ENCODE measurements at places on chromosomes 3 and 15. TPM values are rescaled to one million over a fixed set of nuclear protein-coding genes. Genes with fewer than 3 reads are reported as not detected.

Gene PLA2G4F
- 0.91 TPM for polyA plus RNA-seq

Gene SLC27A2
- polyA plus RNA-seq, result 0.10 TPM

Gene GOLGA8J
- not detected for polyA plus RNA-seq

Gene TM6SF1
- 0.16 TPM for polyA plus RNA-seq

Gene MNS1
- 1.8 TPM for polyA plus RNA-seq

Gene SETD2
- polyA plus RNA-seq, result 6.7 TPM

Gene ECE2
- polyA plus RNA-seq, result not detected

Gene HMCES
- 92.1 TPM for polyA plus RNA-seq

Gene SERPINI2
- not detected for polyA plus RNA-seq

Gene LZTFL1
- polyA plus RNA-seq, result 6.6 TPM

Gene TEX264
- 77.2 TPM for polyA plus RNA-seq

Gene RBP2
- not detected for polyA plus RNA-seq

Gene CD200
- polyA plus RNA-seq, result 0.12 TPM

Gene TMEM40
- polyA plus RNA-seq, result 419 TPM

Gene CLRN1
- polyA plus RNA-seq, result not detected

Gene GPR176
- polyA plus RNA-seq, result 18.3 TPM

Gene MGLL
- polyA plus RNA-seq, result 37.9 TPM

Gene MCF2L2
- 0.08 TPM for polyA plus RNA-seq

Gene IQCF5
- polyA plus RNA-seq, result not detected

Gene CD96
- polyA plus RNA-seq, result 0.07 TPM

Gene ANKUB1
- polyA plus RNA-seq, result 0.48 TPM

Gene IMPG2
- 0.01 TPM for polyA plus RNA-seq

Gene SLC12A1
- polyA plus RNA-seq, result not detected

Gene SI
- polyA plus RNA-seq, result not detected

Gene FGF7
- polyA plus RNA-seq, result not detected

Gene COL6A5
- polyA plus RNA-seq, result not detected

Gene POPDC2
- 0.40 TPM for polyA plus RNA-seq

Gene SYNM
- polyA plus RNA-seq, result 0.28 TPM

Gene PARP15
- 0.09 TPM for polyA plus RNA-seq

Gene STIMATE
- 16.3 TPM for polyA plus RNA-seq

Gene IRAK2
- 2.8 TPM for polyA plus RNA-seq

Gene PLA2G4D
- 0.08 TPM for polyA plus RNA-seq

Gene ETV5
- 23.4 TPM for polyA plus RNA-seq

Gene NAA50
- polyA plus RNA-seq, result 88.5 TPM

All from foreskin keratinocyte (primary cell).